ENCODE measurements at places on chromosomes 2 and 18. TPM values are rescaled to one million over a fixed set of nuclear protein-coding genes. Genes with fewer than 3 reads are reported as not detected.

Gene TSPYL6
- not detected for total RNA-seq

Gene PDE11A
- total RNA-seq = 0.19 TPM

Gene C2orf81
- total RNA-seq = 3.8 TPM

Gene FAM161A
- 10.2 TPM for total RNA-seq

Gene TMEM198
- total RNA-seq = 11.0 TPM

Gene CRYGC
- not detected for total RNA-seq

Gene KIF5C
- 58.1 TPM for total RNA-seq

Gene NHEJ1
- 22.7 TPM for total RNA-seq

Gene SMCHD1
- total RNA-seq = 32.0 TPM

Gene PSME4
- total RNA-seq = 116 TPM

Gene KCTD1
- 14.0 TPM for total RNA-seq

Gene APCDD1
- total RNA-seq = 3.0 TPM

Gene EMILIN2
- 7.5 TPM for total RNA-seq

Gene CAVIN2
- total RNA-seq = not detected

Gene DNER
- total RNA-seq = 14.6 TPM

Measured in H1 (cell line).